CD4-positive, alpha-beta T cell (primary cell): ENCODE measurements at places on chromosomes 13 and 19. TPM values are rescaled to one million over a fixed set of nuclear protein-coding genes. Genes with fewer than 3 reads are reported as not detected.

DNA sequence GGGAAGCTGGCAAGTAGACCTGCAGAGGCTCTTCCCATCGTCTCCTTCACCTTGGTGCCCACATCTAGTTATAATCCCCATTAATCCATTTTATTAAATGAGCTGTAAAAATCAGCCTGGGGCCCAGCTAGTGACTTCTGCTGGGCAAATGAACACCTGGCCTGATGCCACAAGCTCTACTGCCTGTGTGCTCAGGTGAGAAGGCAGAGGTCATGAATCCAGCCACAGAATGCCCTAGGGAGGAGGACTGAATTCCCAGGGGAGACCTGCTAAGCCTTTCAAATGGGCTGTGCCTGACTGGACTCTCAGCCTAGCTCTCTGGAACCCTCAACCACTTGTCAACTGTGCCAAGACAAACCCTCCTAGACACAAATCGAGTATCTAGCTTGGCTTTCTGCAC, 74.0 kb downstream of the PDS5B start:
- no peak for DNase-seq
- peaks cover 8% of the 10 kb centered on the region for H3K36me3 ChIP-seq
- no peak overlapping the region for H3K4me3 ChIP-seq
- no peaks in the 10 kb centered on the region for H3K4me1 ChIP-seq
- no peak overlapping the region for H3K27ac ChIP-seq

DNA sequence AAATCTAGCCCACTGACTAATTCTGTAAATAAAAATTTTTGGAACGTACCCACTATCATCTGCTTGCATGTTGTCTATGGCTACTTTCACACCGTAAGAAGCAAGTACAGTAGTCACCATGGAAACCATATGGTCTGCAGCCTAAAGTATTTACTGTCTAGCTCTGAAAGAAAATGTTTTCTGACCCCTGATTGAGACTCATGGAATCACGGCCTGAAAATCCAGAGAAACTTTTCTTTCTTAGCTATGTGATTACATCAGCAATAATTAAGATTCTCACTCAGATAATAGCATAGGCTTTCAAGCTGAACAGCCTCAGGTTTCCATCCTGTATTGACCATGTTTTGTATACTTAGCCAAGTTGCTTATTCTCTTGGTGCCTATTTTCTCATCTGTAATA, 264.6 kb downstream of the NHLRC3 start:
- no peak overlapping the region for H3K27ac ChIP-seq
- H3K4me3 ChIP-seq = no peak overlapping the region
- no peaks in the 10 kb centered on the region for H3K27me3 ChIP-seq
- DNase-seq = no peak
- no peaks in the 10 kb centered on the region for H3K36me3 ChIP-seq

DNA sequence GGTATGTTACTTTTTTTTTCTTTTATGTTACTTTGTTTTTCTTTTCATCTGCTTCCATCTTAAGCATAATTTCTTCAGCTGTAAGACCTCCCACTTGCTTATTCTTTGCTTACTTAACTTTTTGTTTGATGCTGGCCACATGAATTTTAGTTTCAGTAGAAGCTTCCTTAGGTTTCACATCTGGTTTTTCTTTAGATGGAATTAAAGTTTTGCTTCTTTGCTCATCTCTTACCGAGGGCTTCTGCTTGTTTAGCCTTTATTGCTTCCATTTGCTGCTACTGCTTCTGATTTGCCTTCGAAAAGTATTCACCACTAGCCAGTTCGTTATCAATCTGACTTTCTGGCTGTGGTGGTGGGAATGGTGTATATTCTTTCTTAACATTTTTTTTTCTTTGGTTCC, 90.9 kb downstream of the GJA3 start:
- H3K27me3 ChIP-seq = no peaks in the 10 kb centered on the region
- peaks cover 57% of the 10 kb centered on the region for H3K36me3 ChIP-seq
- DNase-seq = no peak
- H3K4me1 ChIP-seq = peaks cover 3% of the 10 kb centered on the region

- DNase-seq = no peak
- H3K27ac ChIP-seq = no peak overlapping the region
- H3K36me3 ChIP-seq = no peaks in the 10 kb centered on the region
Measured at GRCh38 chr13:50668049-50668448, 175.4 kb downstream of the DLEU7 start.

DNA sequence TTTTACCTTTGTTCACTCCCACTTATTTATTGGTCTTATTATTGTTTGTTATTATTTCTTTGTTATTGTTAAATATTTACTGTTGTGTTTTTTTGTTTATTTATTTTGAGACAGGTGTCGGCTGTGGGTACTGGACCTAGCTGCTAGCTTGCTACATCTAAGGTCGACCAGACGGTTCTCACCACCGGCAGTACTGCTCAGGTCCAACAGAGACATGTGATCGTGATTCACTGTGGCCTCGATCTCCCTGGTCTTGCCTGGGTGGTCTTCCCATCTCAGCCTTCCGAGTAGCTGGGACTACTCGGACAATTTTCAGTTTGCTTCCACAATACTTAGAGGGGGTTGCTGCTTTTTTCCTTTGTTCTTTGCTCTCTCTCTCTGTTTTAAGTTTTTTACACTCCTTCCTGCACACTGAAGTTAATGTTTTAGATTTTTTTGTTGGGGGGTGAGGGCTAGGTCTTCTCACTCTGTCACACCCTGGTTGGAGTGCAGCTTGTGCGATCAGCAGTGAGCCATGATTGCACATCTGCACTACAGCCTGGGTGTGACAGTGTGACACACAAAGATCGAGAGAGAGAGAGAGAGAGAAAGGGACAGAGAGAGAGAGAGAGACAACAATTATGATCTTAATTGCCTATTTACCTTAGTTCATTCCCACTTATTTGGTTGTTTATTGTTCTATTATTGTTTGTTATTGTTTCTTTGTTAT, 1432.4 kb downstream of the UQCRFS1 start:
- no peaks in the 10 kb centered on the region for H3K27me3 ChIP-seq
- no peak overlapping the region for H3K4me3 ChIP-seq
- DNase-seq = no peak

DNA sequence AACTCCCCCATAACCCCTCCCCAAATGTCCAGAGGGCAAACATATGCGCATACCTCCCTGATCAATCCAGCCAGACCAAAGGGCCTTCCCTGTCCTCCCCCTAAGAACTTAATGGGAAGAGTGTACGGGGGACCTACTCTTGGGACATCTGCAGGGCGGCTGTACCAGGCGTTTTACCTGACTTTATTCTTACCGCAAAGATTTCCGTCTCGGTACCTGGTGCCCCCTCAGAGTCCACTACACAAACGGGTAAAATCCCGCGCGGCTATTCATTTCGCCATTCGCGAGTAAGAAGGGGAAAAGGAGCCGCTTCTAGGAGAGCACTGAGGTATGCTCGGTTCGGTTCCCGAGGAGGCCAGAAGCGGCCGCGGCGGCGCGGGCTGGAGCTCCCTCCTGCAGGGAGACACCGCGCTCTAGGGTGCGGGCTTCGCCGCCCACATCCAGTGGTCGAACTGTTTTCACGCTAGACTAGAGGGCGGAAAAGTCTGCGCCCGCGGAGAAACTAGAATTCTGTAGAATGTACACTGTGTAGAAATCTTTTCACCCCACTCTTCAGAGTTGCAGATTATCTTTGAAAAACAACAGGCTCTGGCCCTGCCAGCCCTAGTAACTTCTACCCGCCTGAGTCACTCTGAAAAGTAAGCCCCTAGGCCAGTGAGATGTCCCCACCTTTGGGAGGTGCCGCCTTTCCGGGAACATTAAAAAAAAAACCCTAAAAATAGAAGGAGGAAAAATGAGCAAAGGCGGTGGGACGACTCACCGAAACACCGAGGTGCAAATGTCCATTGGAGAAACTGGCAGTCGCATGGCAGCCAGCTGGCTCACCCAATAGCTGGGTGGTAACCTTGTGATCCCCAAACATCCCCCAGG, 3.8 kb upstream of the TSHZ3 start:
- no peak overlapping the region for H3K27ac ChIP-seq
- H3K36me3 ChIP-seq = no peaks in the 10 kb centered on the region
- peak; percentile 23 for DNase-seq
- H3K27me3 ChIP-seq = peaks cover 70% of the 10 kb centered on the region
- H3K4me3 ChIP-seq = no peak overlapping the region

Gene PSG3
- not detected for total RNA-seq

DNA sequence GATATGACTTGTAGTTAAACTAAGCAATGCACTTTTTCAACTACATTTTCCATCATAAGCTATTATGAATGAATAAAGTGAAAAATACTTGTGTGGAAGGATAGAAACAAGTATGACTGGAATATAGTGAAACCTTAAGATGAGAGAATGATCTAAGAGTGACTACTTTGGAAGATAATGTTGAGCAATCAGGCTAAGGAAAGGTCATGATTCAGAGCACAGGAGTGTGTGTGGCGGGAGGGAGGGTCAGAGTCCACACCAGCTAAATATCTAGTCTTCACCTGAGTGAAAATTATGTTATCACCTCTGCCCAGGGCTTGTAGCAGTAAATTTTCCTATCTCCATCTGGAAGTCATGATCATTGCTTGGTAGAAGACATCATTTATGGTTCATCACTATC, 833.4 kb upstream of the ATXN8OS start:
- no peaks in the 10 kb centered on the region for H3K4me1 ChIP-seq
- H3K27ac ChIP-seq = no peak overlapping the region
- no peaks in the 10 kb centered on the region for H3K36me3 ChIP-seq
- no peak for DNase-seq

Gene ZNF573
- total RNA-seq = 5.0 TPM

DNA sequence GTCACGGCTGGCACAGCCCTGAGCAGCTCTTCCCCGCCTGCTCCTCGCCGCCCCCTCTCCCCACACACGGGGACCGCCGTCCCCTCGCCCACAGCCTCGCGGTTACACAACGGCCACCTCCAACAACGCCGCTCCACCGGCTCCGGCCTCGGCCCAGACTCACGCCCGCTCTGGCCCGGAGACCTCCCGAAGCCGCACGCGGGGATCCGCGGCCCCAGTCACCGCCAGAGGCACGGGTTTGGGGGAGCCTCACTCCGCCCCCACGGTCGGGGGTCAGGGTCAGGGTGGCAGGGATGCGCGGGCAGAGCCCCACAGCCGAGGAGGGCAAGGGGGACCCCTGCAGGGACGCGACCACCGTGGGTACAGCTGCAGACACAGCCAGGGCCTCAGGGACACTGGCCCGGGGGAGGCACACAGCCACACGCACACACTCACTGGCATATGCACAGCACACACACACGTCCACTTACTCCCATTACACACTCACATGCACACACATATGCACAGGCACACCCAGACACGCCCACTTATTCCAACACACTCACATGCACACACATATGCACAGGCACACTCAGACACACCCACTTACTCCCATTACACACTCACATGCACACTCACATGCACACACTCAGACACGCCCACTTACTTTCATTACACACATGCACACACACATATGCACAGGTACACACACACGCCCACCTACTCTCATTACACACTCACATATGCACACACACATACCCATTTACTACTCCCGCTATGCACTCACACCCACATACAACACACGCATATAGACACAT, 1.6 kb downstream of the TTYH1 start:
- H3K27me3 ChIP-seq = peaks cover 56% of the 10 kb centered on the region
- DNase-seq = no peak
- H3K4me1 ChIP-seq = peaks cover 21% of the 10 kb centered on the region
- H3K4me3 ChIP-seq = no peak overlapping the region

- H3K4me1 ChIP-seq = peaks cover 8% of the 10 kb centered on the region
- no peak overlapping the region for H3K27ac ChIP-seq
- H3K4me3 ChIP-seq = no peak overlapping the region
- DNase-seq = no peak
Measured at GRCh38 chr13:50104493-50104892, 89.2 kb downstream of the KCNRG start.

DNA sequence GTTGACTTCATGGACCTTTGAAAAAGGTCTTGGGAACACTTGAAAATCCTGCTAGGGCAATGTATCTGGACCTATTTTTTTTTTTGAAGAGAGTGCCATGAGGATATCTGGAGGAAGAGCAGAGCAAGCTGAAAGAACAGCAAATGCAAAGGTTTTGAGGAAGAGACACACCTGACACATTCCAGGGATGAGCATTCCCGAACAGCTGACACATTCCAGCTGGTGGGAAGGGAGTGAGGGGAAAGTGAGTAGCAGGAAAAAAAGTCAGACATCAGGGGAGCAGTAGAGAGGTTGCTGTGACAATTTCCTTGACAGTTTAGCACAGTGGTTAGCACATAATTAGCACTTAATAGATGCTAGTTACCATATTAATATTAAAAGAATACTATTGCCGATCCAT, 14.7 kb downstream of the DGKH start:
- no peaks in the 10 kb centered on the region for H3K4me1 ChIP-seq
- H3K27me3 ChIP-seq = no peaks in the 10 kb centered on the region
- DNase-seq = no peak
- no peak overlapping the region for H3K4me3 ChIP-seq
- no peaks in the 10 kb centered on the region for H3K36me3 ChIP-seq
- H3K27ac ChIP-seq = no peak overlapping the region

DNA sequence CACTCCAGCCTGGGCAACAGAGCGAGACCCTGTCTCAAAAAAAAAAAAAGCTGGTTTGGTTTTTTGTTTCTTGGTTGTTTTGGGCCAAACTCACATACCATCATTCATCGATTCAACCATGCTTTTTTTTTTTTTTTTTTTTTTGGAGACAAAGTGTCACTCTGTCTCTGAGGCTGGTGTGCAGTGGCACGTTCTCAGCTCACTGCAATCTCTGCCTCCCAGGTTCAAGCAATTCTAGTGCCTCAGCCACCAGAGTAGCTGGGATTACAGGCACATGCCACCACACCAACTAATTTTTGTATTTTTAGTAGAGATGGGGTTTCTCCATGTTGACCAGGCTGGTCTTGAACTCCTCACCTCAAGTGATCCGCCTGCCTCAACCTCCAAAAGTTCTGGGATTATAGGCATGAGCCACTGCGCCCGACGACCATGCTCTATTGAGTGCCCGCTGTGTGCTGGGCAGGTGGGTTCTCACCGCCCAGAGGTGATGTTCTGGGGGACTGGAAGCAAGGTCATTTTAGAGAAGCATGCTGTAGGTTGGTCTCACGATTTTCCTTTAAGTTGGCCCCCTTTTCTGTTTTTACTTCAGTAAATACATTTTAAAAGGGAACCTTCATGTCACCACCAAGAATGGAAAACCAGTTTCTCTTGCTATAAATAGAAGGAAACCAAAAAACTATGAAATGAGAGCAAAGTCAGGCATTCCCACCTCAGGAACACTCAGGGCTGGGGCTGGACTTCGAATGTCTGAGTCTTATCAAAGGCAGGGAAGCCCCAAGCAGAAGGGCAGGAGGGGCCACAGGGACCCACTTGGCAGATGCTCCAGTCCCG, 8.3 kb upstream of the JUND start:
- no peaks in the 10 kb centered on the region for H3K27me3 ChIP-seq
- no peaks in the 10 kb centered on the region for H3K36me3 ChIP-seq
- H3K4me3 ChIP-seq = no peak overlapping the region
- no peak for DNase-seq
- H3K4me1 ChIP-seq = peaks cover 69% of the 10 kb centered on the region
- peak overlapping the region; percentile 96 for H3K27ac ChIP-seq
